ENCODE measurements at places on chromosomes 3 and 15.

- DNase-seq: no peak
Measured at GRCh38 chr3:149891621-149892020, 78.6 kb downstream of the RNF13 start.

- DNase-seq: no peak
Measured at GRCh38 chr15:66105286-66106265, 148.0 kb downstream of the MEGF11 start.

GRCh38 chr3:71872256-71872655, 87.3 kb upstream of the PROK2 start:
- DNase-seq: no peak

DNA sequence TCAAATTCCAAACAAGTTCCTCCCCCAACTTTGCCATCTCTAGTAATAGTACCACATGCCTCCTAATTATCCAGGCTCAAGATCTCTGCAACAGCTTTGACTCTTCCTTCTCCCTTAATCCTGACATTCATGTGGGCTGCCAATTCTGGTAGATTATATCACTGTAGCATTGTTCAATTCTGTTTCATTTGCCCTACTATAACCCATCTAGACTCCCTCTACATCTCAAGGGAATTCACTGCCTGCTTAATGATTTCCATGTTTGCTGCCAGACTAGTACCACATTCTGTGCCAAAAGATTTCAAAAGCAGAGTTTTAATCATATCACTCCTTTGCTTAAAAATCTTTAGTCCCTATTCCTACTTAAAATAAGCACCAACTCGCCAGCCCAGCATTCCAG, 34.6 kb upstream of the PPIB start:
- no peak for DNase-seq

DNA sequence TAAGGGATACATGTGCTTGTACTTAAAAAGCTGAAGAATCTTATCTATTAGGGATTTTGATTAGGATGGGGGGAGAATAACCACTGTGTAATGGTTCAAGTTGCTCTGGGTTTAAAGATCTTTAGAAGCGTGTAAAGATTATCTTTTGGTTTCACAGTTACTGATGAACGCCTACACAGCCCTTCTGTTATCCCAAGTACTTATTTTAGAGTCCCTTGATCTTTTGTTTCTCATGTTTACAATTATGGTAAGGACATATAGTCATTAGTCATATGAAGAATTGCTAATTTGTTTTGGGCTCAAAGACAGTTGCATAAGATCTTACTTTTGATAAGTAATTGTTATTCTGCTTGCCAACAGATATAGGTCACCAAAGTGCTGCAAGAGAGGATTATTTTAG, 160.1 kb downstream of the PLCL2 start:
- no peak for DNase-seq

DNA sequence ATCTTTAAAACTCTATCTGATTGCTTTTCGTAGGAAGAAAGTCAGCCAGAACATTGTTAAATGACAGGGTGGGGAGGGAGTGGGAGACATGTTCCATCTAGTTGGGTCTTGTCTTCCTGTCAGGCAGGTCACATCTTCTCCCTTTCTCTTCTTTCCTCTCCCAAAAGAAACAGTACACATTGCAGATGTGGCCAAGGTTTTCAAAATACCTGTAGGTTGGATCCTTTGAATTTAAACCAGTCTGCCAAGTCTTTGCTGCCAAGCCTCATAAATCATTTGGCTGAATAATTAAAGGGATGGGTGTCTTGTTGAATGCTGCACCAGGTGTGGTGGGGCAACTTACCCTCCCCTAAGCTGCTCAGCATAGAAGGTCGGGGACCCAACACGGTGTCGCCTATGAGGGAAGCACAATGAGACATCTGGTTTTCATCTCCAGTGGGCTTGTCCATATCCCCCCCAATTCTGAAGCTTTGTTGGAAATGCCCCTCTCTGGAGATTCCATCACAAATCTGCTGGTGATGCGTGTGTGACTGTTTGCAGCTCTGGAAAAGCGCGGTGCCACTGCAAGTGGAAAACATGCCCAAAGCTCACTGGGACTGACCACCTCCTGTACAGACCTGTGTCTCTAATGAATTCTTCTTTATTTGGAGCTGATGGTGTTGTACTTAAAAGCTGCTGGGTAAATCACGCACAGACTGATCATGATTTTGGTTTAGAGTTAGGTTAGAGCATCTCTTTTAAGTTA, 112.6 kb downstream of the FILIP1L start:
- DNase-seq: no peak

DNA sequence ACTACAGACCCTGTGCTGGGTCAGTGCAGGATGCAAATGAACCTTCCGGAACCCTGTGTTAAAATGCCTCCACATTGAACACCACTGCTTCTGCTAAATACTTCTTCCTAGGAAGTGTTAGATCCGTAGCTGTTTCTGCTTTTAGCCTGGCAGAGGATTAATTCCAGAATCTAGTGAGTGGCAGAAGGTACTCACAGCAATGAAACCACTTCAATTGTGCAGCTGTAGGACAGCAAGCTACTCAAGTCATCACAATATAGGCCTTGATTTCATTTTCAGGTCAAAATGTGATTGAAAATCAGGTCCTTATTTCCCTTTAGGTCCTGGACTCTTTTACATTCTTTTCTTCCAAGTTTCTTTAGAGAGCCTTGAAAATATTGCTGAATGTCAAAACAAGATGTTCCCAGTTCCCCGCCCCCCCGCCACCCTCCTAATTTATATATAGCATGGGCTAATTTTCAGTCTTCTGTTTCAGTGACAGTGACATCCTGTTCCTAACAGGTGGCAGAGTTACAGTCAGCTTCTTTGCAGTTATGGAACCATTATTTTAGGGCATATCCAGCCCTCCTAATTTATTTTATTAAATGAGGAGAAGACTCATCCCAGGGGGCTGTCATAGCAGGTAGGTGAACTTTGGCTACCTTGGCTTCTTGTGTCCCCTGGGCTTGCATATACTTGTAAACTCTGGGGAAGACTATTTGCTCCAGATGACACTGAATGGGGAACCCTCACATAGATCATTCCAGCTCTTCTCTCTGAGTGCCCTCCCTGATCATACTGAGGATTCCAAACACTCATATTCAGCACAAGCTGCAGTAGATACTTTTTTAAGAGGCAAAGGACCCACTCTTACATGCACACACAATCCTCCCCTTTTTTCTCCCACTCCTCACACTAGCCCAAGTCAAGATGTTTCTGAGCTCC, 28.0 kb upstream of the ARNT2 start:
- no peak for DNase-seq

DNA sequence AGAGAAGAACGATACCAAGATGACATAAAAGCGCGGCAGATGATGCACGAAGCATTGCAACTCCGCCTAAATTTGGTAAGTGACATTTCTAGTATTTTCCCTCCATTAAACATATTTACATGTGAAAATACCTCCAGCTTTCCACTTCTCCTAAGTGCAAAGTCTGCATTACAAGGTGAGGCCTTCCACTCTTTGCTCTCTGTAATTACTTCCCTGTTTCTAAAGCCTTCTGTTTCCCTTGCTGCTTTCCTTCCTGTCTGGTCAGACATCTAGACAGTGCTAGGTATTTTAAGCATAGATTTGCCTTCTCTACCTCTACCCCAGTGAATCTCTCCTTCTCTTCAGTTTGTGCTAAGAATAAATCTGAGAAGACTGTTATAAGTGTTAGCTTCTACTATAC, 1.9 kb downstream of the P2RY12 start:
- DNase-seq: no peak

GRCh38 chr15:90020021-90020735, 19.1 kb downstream of the ZNF710 start:
- DNase-seq: peak; percentile 10

DNA sequence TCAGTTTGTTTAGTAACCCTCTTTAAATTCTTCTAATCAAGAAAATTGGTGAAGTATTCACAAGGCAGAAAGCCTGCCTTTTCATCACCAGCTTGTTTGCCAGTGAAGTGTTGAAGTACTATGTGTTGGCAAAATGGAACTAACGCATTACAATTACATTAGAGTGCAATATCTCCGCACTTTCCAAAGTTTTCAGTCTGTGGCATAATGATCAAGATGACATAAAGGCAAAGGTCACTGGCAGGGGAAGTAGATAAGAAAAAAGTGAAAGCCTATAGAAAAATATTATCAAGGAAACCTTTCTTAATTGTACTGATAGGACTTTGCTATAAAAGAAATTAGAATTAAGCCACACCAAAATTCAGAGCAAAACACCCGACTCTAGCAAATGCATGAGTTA, 25.0 kb upstream of the TM4SF1 start:
- DNase-seq: no peak

- DNase-seq: no peak
Measured at GRCh38 chr15:80480909-80481308, 76.7 kb downstream of the ARNT2 start.

GRCh38 chr3:29686889-29687592, 406.2 kb downstream of the RBMS3 start:
- DNase-seq: no peak

- DNase-seq: peak; percentile 80
Measured at GRCh38 chr3:72665701-72666446, 182.4 kb downstream of the SHQ1 start.

DNA sequence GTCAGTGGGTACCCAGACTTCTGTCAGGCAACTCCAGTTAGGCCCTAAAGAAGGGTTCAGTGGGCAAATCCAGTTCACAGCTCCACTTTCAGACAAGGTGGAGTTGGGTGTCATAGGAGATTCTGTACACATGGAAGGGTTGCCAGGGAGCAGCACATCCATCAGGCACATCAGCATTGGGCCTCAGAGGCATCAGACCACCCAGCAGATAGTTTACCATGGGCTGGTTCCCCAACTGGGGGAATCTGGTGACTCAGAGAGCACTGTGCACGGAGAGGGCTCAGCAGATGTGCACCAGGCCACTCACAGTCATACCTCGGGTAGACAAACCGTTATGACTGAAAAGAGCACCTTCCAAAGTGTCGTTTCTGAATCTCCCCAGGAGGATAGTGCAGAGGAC, 27.2 kb downstream of the SYNM start:
- no peak for DNase-seq

GRCh38 chr3:65927576-65927975, 111.1 kb downstream of the MAGI1 start:
- DNase-seq: no peak

DNA sequence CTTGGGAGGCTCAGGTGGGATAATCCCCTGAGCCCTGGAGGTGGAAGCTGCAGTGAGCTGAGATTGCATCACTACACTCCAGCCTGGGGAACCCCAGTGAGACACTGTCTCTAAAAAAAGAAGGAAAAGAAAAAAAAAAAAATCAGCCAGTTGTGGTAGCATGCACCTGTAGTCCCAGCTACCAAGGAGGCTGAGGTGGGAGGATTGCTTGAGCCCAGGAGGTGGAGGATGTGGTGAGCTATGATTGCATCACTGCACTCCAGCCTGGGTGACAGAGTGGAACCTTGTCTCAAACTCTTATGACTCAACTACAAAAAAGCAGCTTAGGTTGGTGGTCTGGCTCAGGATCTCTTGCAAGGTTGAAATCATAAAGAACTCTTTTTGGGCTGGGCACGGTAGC, 19.3 kb upstream of the GPX1 start:
- peak; percentile 74 for DNase-seq

GRCh38 chr3:15948388-15948787, 150.6 kb upstream of the ANKRD28 start:
- DNase-seq: no peak

GRCh38 chr15:86541540-86541939, 461.9 kb downstream of the AGBL1 start:
- DNase-seq: no peak

DNA sequence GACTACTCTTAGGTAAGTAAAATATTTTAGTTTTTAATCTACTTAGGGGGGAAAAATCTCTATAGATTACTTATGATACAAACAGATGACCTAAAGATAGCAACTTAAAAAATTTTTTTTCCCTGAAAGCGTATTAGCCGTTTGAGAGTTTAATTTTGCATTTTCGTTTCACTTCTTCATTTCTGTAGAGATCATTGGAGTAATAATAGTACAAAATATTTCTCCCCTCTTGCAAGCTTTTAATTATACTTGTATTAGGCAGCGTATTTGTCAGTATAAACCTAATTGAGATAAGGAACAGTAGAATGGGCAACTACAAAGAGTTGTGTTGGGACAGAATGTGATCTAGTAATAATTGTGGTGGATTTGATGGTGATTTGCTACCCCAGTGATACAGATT, 10.3 kb downstream of the SKIL start:
- DNase-seq: no peak

DNA sequence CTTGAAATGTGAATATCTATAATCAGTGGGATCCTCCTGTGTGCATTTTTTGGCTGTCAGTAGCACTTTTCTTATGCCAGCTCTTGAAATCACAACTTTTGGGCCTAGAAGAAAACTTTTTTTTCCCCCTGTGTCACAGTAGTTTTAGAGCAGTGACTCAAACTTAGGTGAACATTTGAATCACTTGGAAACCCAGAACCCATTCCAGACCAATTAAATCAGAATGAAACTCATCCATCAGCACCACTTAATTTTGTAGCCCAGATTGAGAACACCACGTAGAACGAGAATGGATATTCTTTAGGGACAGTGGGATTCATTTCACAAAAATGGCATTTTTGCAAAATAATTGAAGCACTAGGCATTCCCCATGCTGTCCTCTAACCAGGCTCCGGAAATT, 224.8 kb upstream of the NANOGP8 start:
- no peak for DNase-seq

- DNase-seq: no peak
Measured at GRCh38 chr3:16400106-16400931, 113.2 kb downstream of the RFTN1 start.

GRCh38 chr3:187941848-187942194, 196.6 kb upstream of the BCL6 start:
- DNase-seq: no peak

GRCh38 chr3:120858521-120858920, 49.5 kb upstream of the STXBP5L start:
- no peak for DNase-seq

DNA sequence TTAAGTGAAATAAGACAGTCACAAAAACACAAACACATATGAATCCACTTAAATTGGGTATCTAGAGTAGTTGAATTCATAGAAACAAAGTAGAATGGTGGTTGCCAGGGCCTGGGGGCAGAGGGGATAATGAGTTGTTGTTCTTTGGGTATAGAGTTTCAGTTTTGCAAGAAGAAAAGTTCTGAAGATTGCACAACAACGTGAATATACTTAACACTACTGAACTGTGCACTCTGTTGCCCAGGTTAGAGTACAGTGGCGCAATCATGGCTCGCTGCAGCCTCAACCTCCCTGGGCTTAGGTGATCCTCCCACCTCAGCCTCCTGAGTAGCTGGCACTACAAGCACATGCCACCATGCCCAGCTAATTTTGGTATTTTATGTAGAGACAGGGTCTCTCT, 14.9 kb downstream of the GRAMD2A start:
- no peak for DNase-seq

DNA sequence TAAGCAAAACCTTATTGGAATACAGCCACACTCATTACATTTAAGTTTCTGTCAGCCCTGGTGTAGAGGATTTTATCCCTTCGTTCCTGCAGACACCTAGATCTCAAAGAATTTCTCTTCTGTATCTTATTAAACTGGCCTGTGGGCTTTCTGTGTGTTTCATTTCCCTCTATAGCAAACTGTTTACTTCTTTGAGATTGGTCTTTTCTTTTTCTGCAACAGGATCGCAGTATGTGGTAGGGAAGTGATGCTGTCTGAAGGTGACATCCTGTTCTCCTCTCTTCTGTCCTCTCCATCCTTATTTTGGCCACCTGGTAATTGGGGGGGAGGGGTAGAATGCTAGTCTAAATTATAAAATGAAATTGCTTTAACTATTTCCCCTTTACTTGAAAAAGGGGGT, 25.5 kb downstream of the ATP1B3 start:
- no peak for DNase-seq
